ENCODE measurements at places on chromosomes 2 and 18.

GRCh38 chr2:28979041-28979440, 2.1 kb upstream of the TOGARAM2 start:
- DNase-seq: no peak

- DNase-seq: no peak
Measured at GRCh38 chr2:241760301-241760771, 16.3 kb upstream of the GAL3ST2 start.

GRCh38 chr18:32770666-32771168, 2.1 kb downstream of the KLHL14 start:
- no peak for DNase-seq

GRCh38 chr2:75600461-75601011, 39.8 kb upstream of the EVA1A start:
- DNase-seq: no peak

GRCh38 chr2:16716944-16717343, 51.3 kb upstream of the CYRIA start:
- no peak for DNase-seq

DNA sequence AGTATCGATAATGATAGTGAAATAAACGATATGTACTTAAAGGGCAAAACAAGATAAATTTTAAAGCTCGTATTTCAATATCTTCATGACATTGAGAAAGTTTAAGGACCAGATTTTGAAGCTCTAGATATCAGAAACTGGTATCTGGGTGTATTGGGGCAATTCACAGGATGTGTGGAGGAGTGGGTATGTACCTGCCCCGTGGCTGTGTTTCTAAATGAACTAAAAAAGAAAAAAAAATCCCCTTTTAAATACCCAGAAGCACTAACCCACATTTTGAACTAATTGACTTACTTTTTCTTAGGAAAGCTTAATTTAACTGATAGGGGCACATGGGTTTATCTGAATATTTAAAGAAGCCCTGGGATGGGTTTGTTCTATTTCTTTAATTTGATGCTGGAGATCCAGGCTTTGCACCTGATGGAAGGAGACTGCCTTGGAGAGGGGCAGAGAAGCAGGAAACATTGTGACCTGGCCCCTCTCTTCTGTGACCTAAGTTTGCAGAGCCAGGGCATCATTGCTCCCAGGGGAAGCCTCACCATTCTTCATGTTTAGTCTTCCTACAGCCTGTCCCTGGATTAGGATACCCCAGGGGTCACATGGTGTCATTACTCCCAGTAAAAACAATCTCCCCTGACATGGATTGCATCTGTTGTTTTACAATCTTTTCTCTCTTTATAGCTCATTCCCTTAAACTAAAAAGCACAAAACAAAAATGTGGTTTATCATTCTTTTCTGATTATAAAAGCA, 7.6 kb upstream of the KCTD1 start:
- no peak for DNase-seq

DNA sequence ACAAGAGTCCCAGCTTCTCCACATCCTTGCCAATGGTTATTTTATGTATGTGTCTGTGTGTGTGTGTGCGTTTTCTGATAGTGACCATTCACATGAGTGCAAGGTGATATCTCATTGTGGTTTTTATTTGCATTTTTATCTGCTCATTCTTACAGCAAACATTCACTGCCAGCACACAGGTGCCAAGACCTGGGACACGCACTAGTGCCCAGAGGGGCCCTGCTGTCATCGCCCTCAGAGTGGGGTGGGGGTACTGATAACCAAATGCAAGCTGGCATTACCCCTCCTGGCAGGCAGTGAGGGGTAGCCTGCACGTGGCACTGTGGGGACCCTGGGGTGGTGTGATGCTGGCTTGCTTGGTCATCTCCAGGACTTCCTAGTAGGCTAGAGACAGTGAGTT, 285.4 kb downstream of the LPIN1 start:
- no peak for DNase-seq

DNA sequence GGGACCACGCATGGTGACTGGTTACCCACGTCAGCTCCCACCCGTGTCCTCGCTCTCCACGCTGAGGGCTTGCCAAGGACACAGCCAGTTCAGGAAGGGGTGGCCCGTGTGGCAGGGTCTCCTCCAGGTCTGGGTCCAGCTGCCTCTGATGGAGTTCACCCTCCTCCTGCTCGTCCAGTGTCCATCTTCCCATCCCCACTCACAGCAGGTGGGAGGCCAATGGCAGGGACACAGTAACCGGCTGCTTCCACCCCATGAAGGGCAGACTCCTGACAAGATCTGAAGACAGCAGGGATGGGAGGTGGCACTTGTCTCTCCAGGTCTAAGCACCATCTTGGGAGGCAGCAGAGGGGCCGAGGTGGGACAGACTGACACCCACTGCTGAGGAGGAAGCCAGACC, 106.4 kb downstream of the NDUFA10 start:
- no peak for DNase-seq

DNA sequence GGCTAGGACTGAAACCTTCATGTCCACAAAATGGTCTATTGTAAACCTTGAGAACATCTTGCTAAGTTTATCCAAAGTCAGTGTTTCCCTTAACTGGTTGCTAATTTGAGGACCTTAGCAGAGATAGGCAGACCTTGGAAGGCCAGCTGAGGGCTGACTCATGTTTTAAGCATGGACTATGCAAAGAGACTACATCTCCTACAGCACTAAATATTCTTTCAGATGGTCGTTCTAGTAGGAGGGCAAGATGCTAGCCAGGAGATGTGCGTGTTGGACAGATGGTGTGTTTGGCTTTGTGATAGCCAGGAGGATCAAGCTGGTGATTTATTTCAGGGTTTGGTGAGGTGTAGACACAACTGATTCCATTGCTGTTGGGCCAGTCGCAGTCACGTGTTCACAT, 75.8 kb downstream of the NRP2 start:
- no peak for DNase-seq

DNA sequence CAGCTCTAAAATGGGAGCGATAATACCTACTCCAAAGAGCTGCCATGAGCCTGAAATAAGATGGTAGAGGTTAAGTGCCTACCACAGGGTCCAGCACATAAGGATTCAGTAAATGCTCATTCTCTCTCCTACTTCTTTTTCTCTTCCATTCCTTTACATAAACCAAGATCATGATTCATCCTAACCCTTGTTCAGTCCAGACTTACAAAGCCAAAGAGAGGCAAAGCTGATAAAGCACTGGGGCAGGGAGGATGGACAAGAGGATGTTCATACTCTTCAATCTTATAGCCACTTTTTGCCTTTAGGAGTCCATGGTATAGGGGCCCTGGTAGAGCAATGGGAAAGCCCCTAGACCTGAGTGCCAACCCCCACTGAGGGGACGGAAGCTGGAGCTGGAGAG, 75.6 kb upstream of the PKDCC start:
- no peak for DNase-seq

DNA sequence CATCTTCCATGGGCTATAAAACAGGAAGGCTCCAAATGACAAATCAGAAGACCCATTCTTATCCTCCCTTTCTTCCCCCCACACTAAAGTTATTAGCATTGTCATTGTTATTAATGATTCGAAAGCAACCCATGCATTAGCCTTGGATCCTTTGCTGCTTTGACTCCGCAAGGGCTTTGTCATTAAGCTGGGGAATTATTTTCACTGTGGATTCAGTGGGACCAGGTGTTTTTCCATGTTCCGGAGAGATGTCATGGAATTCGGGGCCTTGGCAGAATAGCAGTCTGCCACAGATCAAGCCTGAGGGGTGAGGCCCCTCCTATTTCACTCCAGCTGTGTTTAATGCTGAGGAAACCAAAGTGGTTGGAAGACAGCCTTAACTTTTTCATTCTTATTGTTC, 357.1 kb downstream of the EN1 start:
- DNase-seq: no peak

- DNase-seq: no peak
Measured at GRCh38 chr2:72562451-72563153, 263.2 kb downstream of the EXOC6B start.

GRCh38 chr2:7725171-7725849, 808.1 kb downstream of the RNF144A start:
- DNase-seq: no peak

GRCh38 chr2:143117225-143117624, 12.0 kb upstream of the ARHGAP15 start:
- no peak for DNase-seq

- no peak for DNase-seq
Measured at GRCh38 chr2:69305712-69306392, 81.2 kb downstream of the GFPT1 start.

GRCh38 chr2:60353406-60353800, 200.1 kb downstream of the BCL11A start:
- DNase-seq: no peak

DNA sequence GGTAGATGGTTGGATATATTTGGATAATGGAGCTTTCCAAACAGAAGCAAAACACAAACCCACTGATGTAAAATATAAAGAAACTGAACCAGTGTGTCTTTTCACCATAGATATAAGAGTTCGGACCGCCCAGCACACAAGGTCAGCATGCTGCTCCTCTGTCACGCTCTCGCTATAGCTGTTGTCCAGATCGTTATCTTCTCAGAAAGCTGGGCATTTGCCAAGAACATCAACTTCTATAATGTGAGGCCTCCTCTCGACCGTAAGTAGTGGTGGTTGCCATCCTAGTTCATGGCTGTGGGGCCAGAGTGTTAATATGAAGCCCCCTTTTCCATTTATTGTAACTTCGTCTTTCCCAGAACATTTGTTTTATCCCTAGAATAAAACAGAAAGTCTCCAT, 125.2 kb upstream of the LYPD6 start:
- DNase-seq: no peak

- DNase-seq: no peak
Measured at GRCh38 chr18:35110554-35111485, 69.6 kb downstream of the MAPRE2 start.

DNA sequence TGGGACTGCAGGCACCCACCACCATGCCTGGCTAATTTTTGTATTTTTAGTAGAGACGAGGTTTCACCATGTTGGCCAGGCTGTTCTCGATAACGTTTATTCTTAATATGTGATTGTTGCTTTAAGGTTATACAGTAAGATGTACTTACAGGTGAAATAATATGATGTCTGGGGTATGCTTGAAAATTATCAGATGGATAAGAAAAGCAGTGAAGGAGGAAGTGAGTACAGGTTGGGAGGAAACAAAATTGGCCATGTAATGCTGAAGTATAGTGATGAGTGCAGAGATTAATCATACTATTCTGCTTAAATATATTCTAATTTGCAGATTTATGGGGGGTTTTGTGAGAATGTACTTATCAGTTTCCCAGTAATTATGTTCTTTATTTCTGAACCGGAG, 3.0 kb downstream of the GCC2 start:
- DNase-seq: no peak

GRCh38 chr18:74370115-74370514, 54.5 kb downstream of the C18orf63 start:
- DNase-seq: no peak

DNA sequence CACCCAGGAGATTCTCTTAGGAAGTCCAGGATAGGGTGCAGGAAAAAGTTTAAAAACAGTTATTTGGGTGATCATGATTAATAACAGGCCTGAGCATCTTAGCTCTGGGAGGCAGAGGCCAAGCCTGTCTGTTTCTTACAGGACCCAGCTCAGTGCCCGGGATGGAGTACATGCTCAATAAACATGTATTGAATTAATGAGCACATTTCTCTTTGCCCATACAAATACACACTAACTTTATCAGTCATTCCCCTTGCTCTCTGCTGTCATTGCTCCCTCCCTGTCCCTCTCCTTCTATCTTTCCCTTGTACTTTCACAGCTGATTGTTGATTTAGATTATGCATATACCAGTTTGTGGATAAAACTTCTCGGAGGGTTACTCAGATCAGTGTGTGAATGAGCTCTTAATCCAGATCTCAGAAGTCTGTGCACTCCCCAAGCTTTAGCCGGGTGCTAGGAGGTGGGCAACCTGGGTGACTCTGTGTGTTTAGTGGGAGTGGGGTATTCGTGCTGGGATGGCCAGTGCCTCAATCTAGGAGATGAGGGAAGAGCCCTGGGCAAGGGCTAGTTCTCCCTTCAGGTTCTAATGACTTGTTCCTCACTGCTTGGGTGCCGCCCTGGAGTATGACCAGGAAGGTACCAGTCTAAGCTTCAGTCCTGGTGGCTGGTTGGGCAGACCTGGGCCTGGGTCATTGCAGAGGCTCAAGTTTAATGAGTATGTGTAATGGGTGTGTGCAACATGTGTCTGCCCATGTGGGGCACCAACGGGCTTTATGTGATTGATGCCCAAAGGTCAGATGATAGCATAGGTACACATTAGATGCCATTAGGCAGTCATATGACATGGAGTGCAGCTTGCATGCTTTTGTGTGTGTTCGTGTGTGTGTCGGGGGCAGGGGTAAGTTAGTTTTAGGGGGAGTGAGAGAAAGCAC, 10.6 kb downstream of the EMX1 start:
- no peak for DNase-seq

DNA sequence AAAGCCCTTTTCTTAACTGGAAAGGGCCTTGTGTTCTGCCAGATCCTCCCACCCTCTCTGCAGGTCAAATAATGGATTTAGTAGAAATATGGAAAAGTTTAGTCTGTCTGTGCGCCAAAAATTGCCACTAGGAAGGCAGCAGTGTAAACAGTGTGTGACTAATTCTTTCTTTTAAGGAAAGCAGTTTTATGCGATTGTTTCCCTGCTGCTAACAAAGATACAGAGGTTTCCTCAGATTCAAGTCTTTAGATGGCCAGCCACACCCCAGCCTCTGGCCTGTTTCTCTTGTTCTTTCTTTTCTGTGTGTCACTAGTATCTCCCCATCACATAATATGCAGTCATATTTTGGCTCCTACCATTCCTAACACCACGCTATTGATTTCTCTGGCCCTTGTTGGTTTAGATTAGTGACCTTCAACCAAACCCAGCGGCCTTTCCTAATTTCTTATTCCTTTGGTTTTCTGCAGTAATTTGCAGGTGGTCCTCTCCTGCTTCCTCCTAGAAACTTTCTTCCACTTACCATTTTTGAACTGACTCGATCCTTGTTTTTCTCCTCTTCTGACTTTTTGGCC, 157.4 kb downstream of the LTBP1 start:
- no peak for DNase-seq

Data from stimulated activated CD8-positive, alpha-beta memory T cell treated with anti-CD3 and anti-CD28 coated beads, Interleukin-4, amount 100 ng/mL, for 4 hours (primary cell).